ENCODE measurements at places on chromosomes 1 and 21. TPM values are rescaled to one million over a fixed set of nuclear protein-coding genes. Genes with fewer than 3 reads are reported as not detected.

Gene ZNF648
- total RNA-seq, result 0.48 TPM

Gene OR6K3
- not detected for total RNA-seq

Gene CELA3A
- total RNA-seq, result not detected

Gene AHDC1
- total RNA-seq, result 18.4 TPM

Gene HDAC1
- total RNA-seq, result 85.2 TPM

Gene VCAM1
- total RNA-seq, result 1.5 TPM

Gene SPOCD1
- total RNA-seq, result 0.48 TPM

Gene BATF3
- total RNA-seq, result not detected

Gene PDPN
- 11.7 TPM for total RNA-seq

Gene UCK2
- total RNA-seq, result 48.0 TPM

Gene FAM3B
- total RNA-seq, result 2.4 TPM

Gene C1QC
- total RNA-seq, result 21.7 TPM

Gene TRIM67
- total RNA-seq, result not detected

Gene FNBP1L
- 69.4 TPM for total RNA-seq

Gene LRRC40
- total RNA-seq, result 14.1 TPM

Gene KRTAP19-1
- total RNA-seq, result not detected

Gene CFAP107
- not detected for total RNA-seq

Gene SMCP
- not detected for total RNA-seq

Gene DDAH1
- 38.0 TPM for total RNA-seq

Gene SYT11
- total RNA-seq, result 5.9 TPM

Gene STX12
- 42.3 TPM for total RNA-seq

Gene HCN3
- 13.0 TPM for total RNA-seq

Gene PDZK1IP1
- total RNA-seq, result 200 TPM

Gene ADAMTS4
- total RNA-seq, result 1.2 TPM

Gene FAM151A
- 1.4 TPM for total RNA-seq

Gene OR2G3
- total RNA-seq, result not detected

Gene NBPF4
- total RNA-seq, result not detected

Gene SFN
- total RNA-seq, result 152 TPM

Gene WDR47
- total RNA-seq, result 6.7 TPM

Gene LCA5L
- total RNA-seq, result 0.79 TPM

Gene PODN
- total RNA-seq, result 32.4 TPM

Gene TLR5
- 3.8 TPM for total RNA-seq

Gene IGSF9
- 40.7 TPM for total RNA-seq

Gene KLF17
- total RNA-seq, result not detected

Gene ETV3L
- not detected for total RNA-seq

Gene TNFRSF1B
- total RNA-seq, result 13.8 TPM

Gene HUNK
- total RNA-seq, result 4.6 TPM
